ENCODE measurements at places on chromosomes 7 and 10.

DNA sequence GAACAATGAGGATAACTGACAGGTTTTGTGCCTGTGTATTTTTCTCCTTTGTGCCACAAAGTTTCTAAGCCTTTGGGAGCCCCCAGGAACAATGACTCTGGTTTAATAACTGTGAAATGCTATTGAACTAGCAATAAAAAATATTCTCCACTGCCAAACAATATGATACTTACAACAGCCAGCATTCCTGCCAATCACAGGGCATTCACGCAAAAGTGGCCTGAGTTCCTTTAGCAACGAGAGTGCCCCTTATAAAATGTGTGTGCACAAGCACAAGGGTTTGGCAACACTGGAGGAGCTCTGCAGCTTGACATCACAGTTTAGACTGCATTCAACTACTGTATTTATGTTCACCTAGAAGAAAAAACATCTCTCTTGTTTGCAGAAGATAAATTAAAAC lies 412.9 kb upstream of the NFE2L3 start:
- no peak for DNase-seq

GRCh38 chr7:45662018-45662417 lies 87.8 kb downstream of the ADCY1 start:
- DNase-seq: no peak

- DNase-seq: no peak
Observed at GRCh38 chr10:4129866-4130477, 345.0 kb upstream of the KLF6 start.

DNA sequence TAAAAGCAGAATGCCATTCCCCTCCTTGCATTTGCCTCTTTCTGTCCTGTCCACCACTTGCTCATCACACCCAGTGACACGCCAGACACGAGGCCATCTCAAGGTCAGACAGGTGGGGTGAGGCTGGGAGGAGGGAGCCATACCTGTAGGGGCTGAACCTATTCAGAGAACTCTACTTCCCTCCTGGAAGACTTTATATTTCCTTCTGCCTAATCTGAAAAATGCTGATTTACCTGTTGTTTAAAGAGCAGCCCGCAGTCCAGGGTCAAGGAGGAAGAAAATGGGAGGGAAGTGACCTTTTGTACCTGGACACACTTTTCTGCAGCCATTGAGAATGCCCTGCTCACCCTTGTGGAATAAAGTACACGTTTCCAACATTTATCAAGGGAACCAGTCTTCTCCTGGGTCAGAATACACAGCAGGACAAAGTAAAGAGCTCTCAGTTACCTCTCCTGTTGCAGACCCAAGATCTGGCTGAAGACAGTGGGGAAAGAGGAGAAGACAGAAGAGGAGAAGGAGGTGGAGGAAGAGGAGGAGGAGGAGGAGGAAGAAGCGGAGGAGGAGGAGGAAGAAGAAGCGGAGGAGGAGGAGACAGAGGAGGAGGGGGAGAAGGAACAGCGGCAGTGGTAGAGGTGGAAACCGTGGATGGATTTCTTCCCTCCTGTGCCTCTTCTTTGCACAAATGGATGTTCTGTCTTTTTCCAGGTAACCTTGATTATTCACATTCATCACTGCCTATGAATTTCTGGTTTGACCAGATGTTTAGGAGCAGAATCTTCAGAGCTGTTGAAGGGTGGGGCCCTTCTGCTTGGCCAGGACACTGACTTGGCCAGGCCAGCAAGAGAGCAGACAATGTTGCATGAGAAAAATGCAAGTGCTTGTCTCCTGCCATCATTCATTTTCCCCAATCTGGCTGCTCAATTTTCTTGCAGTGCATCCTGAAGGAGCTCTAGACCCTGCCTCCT lies 1.2 kb upstream of the BLNK start:
- no peak for DNase-seq

DNA sequence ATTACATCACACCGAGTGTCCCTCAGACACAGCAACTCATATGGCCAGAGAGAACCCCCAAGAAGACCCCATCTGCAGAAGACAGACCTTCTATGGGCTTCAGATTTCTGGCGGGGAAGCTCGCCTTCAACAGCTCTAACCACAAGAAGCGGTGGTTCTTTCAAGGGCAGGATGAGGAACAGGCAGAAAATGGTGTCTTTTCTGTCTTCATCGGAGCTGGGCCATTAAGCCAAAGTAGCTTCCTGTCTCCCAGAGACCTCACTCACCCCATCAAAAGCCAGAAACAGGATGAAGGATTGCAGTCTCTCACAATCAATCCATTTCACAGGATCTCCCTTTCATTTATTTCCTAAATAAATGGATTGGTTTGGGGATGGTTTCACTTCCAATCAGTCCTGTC lies 149.1 kb downstream of the HERPUD2 start:
- no peak for DNase-seq

DNA sequence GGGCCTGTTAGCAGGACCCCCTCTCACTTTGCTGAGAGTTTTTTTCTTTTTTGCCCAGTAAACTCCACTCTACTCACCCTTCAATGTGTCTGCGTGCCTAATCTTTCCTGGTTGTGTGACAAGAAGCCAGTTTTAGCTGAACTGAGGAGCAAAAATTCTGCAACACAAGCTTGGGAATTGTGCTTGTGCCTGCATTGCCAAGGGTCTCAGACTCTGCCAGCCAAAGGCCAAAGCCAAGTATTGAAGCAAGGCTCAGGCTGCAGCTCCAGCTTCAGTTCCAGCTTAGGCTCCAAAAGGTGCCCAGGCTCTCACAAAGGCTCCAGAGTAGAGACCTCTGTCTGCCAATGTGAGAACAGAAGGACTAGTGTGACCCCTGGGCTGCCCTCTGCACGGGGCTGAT lies 4.2 kb upstream of the CPA2 start:
- no peak for DNase-seq

GRCh38 chr10:48194830-48195229 lies 79.7 kb downstream of the FRMPD2 start:
- DNase-seq: no peak

DNA sequence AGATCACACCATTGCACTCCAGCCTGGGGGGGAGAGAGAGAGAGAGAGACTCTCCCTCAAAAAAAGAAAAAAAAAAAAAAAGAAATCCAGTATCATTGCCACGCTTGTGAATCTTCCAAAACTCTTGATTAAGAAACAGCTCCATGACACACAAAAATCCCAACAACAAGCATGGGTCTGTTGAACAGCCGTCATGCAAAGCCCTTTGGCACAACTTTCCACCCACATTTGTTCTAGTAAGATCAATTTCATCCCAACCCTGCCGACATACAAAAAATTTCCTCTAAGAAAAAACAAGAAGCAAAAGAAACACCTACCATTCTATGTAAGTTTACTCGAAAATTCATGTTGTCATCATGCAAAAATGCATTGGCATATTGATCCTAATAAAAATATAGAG lies 62.8 kb downstream of the ARMH3 start:
- no peak for DNase-seq

DNA sequence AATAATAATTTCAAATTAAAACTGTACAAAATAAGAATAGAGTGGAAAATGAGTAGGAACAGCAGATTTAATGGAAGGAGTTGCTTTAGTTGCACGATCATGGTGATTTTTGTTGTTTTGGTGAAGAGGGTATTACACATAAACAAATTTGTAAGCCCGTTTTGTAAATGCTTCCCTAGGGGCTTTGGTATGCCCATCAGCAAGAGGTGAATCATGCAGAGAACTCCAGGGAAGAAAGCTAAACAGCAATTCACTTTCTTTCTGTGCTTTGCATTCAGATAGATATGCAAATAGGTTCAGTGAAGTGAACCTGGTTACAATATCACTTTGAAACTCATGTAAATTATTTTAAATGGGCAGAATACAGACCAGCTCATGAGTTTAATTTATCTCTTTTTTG lies 422.2 kb upstream of the MTPN start:
- DNase-seq: peak; percentile 12

- DNase-seq: no peak
Observed at GRCh38 chr7:73815436-73815835, 15.4 kb upstream of the CLDN4 start.

DNA sequence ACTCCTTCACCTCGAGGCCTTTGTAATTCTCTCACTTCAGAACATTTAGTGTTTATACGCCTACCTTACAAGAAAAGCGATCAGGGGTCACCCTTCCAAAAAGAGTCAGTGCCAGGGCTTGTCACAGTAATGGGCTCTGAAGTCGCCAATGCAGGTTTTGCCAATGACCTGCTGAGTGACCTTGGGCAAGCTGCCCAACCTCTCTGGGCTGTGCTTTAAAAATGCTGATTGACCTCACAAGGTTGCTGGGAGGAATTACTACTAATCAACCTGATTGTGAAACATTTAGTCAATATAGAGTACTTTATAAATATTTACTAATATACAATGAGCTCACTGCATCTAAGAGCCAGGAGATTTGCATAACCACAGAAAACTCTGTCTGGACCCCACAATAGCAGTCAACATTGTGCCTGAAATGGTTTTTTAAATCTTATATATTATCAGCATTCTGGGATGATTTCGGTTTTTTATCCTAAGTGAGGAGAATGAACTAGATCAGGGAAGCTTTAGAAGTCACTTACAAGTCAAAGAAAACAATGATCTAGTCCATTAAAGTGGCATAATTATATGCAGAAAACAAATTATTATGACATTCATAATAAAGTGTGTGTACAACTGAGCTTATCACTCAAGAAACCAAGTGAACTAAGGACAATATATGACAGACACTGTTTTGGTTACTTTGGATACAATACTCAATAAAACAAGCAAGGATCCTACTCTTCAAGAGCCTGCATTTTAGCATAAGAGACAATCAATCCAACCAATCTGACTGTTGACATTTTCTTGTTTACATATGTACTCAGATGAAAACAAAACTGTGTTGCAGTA lies 290.5 kb downstream of the SORCS1 start:
- no peak for DNase-seq

DNA sequence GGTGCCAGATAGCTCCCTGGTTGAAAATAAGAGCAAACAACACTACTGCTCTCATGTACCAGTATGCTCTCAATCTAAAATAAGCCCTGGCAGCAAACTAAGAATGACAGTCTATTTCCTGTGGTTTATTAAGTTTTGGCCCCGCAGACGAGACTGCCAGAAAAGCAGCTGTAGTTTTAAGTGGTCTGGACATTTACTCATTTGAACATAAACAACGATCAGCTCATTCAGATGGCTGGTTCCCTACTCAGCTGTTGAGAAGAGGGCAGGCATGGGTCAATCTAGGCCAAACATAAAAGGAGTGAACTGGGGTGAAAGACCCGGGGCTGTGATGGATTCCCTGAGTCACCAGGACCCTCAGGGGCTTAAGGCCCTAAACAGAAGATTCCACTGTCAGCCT lies 4.5 kb downstream of the TRIL start:
- peak; percentile 42 for DNase-seq

- no peak for DNase-seq
Observed at GRCh38 chr7:50821457-50822008, 38.8 kb upstream of the GRB10 start.

DNA sequence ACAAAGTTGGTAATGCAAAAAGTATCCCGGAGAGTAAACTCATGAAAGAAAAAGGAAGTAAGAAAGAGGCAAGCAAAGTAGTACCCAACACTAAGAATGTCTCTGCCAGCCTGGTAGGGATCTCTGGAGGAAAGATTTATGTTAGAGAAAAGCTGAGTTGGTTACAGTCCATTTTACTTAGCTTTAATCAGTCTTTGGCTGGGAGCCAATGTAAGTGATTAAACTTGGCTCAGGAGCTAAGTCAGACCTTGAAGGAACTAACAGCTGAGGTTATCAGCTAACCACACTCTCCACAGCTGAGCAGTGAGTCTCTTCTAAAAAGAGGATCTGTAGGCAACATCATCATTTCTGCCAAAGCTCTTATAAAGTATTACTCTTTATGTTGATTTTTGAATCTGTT lies 148.0 kb downstream of the ANKRD7 start:
- peak; percentile 52 for DNase-seq

- DNase-seq: no peak
Observed at GRCh38 chr10:1706711-1707110, 30.6 kb downstream of the ADARB2 start.

- no peak for DNase-seq
Observed at GRCh38 chr10:30724296-30724695, 94.7 kb upstream of the LYZL2 start.

DNA sequence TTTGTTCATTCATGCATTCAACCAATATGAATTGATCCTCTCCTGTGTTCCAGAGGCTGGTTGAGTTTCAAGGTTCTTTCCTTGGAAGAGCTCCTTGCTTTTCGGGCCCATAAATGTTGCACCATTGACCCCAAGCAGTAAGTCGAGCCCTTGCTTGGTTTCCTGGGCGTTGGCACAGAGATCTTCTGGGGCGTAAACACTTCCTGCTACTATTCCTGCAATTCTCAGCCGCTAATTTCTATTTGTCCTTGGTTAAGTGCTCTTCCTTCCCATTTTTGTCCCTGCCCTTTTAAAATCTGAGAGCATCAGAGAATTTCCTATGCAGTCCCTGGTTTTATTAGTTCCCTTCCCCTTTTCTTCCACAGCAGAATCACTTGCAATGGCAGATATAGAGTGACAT lies 44.1 kb upstream of the ADRB1 start:
- no peak for DNase-seq

Measured in astrocyte of the hippocampus (primary cell).